ENCODE measurements at places on chromosomes 2 and 18. TPM values are rescaled to one million over a fixed set of nuclear protein-coding genes. Genes with fewer than 3 reads are reported as not detected.

The TUBA3E gene
- total RNA-seq: not detected

The IL1F10 gene
- not detected for total RNA-seq

The FABP1 gene
- not detected for total RNA-seq

The SEPTIN10 gene
- 84.5 TPM for total RNA-seq

The CD8B2 gene
- not detected for total RNA-seq

The TRABD2A gene
- total RNA-seq: 2.5 TPM

The CFC1 gene
- not detected for total RNA-seq

The SERPINE2 gene
- total RNA-seq: 542 TPM

The IL36G gene
- not detected for total RNA-seq

The PHOSPHO2 gene
- 2.8 TPM for total RNA-seq

The MEP1B gene
- not detected for total RNA-seq

The PGAP1 gene
- total RNA-seq: 5.2 TPM

The CCL20 gene
- total RNA-seq: 57.5 TPM

The PROM2 gene
- total RNA-seq: under 0.01 TPM

The ADCYAP1 gene
- total RNA-seq: not detected

The APCDD1 gene
- 0.19 TPM for total RNA-seq

All from regular cardiac myocyte (primary cell).